ENCODE measurements at places on chromosomes 7 and 10. TPM values are rescaled to one million over a fixed set of nuclear protein-coding genes. Genes with fewer than 3 reads are reported as not detected.
A peak's percentile ranks its signal among the peaks of the same experiment; 100 is the strongest.

Gene SLC18A3
- not detected for total RNA-seq

DNA sequence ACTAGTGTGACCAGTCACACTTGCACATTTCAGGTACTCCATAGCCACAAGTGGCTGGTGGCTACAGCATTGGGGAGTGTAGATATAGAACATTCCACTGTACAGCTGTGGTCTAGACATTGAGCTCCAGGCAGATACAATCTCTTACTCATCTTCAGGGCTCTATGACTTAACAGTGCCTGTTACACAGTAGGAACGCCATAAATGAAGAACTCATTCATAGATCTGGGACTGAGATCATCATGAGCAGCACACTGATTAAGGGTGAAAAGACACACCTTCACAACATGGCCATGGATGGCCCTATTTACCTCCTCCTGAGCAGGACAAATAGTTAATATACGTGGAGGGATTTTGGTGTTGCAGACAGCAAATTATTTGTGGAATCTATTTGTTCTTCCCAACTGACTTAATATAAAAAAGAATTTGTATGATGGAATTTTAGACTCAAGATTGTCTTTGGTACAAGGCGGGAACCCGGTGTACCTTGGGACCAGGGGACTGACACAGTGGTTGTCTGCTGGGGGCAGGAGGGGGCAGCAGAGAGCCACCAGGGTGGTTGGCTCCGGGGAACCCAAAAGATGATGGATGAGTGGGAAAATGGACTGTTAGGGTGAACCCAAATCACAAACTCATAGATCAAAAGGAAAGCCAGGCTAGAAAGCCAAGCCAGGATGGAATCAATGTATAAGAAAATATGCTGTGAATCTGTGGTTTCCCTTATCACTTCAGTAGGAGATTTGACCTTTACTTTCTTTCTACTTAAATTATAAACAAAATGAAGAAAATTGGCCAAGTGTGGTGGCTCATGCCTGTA, 24.3 kb upstream of the CPA2 start:
- peak; percentile 87 for DNase-seq
- no peak overlapping the region for H3K27ac ChIP-seq
- no peak overlapping the region for H3K4me3 ChIP-seq
- no peaks in the 10 kb centered on the region for H3K27me3 ChIP-seq
- no peaks in the 10 kb centered on the region for H3K4me1 ChIP-seq

DNA sequence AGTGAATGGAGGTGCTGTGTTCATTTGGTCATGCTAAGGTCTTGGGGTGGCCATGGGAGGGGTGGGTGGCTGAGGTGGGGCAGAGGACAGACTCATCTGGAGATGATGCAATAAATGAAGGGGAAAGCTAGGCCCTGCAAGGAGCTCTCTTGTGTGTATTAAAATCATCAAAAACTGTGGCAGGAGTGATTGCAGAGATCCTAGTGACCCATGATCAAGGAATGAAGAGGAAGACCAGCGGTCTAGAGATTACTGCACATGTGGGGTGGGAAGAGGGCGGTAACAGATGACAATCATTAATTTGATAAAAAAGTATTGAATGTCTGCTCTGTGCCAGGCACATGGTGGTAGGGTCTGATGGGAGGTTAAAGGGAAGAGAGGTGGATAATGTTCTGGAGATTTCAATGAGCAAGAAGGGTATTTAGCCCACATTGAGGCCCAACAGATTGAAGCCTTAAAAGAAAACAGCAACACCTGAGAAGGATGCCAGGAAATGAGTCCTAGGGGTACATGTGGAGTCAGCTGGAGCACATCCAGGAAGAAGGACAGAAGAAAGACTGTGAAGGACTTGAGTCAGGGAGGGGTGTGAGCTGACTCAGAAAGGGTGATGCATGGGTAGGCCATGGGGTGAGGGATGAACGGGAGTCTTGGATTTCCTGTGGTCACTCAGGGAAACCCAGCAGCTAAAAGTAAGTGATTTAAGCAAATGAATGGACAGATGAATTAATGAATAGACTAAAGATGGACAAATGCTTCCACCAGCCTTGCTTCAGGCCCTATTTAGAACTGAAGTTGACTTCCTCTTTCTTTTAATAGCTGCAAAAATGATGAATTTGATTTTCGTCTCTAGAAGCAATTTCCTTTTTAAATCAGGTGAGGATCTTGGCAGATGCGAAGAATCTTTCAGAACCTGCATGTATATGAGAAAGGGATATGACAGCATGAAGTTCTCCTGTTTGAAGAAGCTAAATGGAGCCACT, 83.1 kb upstream of the IGFBP3 start:
- H3K27ac ChIP-seq, result no peak overlapping the region
- no peaks in the 10 kb centered on the region for H3K4me1 ChIP-seq
- no peaks in the 10 kb centered on the region for H3K36me3 ChIP-seq
- no peaks in the 10 kb centered on the region for H3K27me3 ChIP-seq
- no peak overlapping the region for H3K4me3 ChIP-seq

- H3K4me3 ChIP-seq, result no peak overlapping the region
- H3K4me1 ChIP-seq, result no peaks in the 10 kb centered on the region
- no peaks in the 10 kb centered on the region for H3K36me3 ChIP-seq
- no peaks in the 10 kb centered on the region for H3K27me3 ChIP-seq
Observed at GRCh38 chr10:97788552-97789442, 17.0 kb upstream of the SFRP5 start.

DNA sequence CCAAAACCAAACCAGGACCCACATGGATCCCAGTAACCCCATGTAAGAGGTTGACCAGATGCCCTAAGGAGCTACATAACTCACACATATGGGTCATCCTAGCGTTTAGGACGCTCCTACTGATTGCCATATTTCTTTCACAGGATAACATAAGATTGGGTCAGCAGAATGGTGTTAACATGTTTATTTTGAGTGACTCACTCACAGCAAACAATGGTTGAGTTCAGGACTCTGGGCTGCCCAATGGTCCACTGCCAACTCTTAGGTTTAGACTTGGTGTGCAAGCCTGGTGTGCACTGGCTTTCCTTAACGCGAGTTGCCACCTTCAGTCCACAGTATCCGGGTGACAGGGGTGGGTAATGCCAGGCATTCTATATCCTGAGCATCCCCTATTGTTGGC, 211.5 kb downstream of the GPAM start:
- no peak for DNase-seq
- no peaks in the 10 kb centered on the region for H3K4me1 ChIP-seq
- H3K4me3 ChIP-seq, result no peak overlapping the region
- no peak overlapping the region for H3K27ac ChIP-seq

Gene FRMD4A
- 55.9 TPM for total RNA-seq

DNA sequence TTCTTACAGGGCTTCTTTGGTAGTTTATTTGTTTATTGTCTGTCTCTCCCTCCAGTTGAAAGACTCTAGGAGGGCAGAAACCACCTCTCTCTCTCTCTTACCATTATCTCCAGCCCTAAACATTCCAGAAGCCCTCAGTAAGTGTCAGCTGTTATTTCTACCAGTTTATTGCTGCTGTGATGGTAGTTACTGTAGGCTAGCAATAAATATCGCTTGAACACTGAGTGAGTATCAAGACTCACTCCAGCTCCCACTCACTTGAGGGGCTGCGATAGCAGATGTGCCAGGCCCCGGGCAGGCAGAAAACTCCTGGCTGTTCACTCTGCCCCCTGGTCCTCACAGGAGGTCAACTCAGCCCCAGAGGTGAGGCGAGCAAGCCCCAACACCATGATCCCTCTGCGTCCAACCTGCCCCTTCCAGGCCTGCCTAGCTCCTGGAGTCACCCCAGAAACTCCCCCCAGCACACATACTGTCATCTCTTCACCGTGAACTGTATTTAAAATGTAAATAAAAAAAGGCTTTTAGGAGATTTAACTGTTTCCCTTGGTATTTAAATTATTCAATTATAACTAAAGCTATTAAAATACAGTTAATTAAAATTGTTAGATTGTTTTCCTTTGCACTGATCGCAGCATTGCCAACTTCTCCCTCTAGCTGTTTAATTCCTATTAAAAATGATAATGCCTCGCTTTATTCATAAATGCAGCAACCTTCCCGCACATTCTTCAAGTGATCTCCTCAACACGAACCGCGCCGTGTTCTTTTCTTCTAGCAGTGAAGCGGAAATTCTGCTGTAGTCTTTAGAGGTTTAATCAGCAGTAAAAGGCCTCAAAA, 321.1 kb upstream of the ZMIZ1 start:
- no peaks in the 10 kb centered on the region for H3K4me1 ChIP-seq
- H3K4me3 ChIP-seq, result no peak overlapping the region
- H3K27me3 ChIP-seq, result no peaks in the 10 kb centered on the region

Measured in aorta (tissue), 5 donors.